Mammary epithelial cell (primary cell): ENCODE measurements at places on chromosomes 1 and 21. TPM values are rescaled to one million over a fixed set of nuclear protein-coding genes. Genes with fewer than 3 reads are reported as not detected.

Gene DNASE2B
- total RNA-seq, result not detected in 2 replicates

- DNase-seq, result no peak
Measured at GRCh38 chr1:53899206-53899628, 5.2 kb downstream of the DIO1 start.

DNA sequence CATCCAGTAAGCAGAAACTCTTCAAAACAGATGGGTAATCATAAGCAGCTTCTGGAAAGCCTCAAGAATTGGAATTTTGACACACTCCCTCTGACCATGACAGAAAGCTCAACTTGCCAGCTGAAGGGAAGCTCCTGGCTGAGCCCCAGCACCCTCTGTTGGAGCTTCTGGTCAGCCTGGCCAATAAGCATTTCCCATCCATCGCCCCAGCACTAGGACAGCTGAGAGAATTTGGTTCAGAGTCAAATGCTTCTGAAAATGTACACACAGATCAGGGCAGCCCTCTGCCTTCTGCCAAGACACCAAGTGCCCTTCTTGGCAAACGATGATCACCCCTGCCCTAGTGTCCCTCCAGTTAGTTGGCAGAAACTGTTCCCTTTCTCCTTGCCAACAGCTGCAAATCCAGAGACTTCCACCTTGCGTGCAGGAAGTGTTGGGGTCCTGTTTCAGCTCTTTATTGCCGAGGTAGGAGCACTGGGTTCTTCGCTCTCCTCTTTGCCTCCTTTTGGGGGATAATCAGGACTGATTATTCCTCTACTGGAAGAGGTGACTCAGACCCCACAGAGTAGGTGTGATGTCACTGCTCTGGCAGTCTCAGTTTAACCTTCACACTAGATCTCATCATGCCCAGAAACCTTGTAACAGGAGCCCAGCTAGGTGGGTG, 11.9 kb downstream of the PIGV start:
- peak; percentile 83 for DNase-seq

- no peak for DNase-seq
Measured at GRCh38 chr1:9764550-9764949, 59.2 kb downstream of the CLSTN1 start.

- no peak for DNase-seq
Measured at GRCh38 chr1:55456971-55457370, 241.8 kb upstream of the USP24 start.

Gene PTGFRN
- 143 TPM for total RNA-seq

- DNase-seq, result no peak
Measured at GRCh38 chr1:32275424-32275823, 16.5 kb upstream of the HDAC1 start.

- DNase-seq, result no peak
Measured at GRCh38 chr1:92743221-92743620, 41.7 kb downstream of the EVI5 start.

- DNase-seq, result no peak
Measured at GRCh38 chr1:33171977-33172813, 9.6 kb downstream of the TRIM62 start.

Gene KPRP
- total RNA-seq, result not detected

DNA sequence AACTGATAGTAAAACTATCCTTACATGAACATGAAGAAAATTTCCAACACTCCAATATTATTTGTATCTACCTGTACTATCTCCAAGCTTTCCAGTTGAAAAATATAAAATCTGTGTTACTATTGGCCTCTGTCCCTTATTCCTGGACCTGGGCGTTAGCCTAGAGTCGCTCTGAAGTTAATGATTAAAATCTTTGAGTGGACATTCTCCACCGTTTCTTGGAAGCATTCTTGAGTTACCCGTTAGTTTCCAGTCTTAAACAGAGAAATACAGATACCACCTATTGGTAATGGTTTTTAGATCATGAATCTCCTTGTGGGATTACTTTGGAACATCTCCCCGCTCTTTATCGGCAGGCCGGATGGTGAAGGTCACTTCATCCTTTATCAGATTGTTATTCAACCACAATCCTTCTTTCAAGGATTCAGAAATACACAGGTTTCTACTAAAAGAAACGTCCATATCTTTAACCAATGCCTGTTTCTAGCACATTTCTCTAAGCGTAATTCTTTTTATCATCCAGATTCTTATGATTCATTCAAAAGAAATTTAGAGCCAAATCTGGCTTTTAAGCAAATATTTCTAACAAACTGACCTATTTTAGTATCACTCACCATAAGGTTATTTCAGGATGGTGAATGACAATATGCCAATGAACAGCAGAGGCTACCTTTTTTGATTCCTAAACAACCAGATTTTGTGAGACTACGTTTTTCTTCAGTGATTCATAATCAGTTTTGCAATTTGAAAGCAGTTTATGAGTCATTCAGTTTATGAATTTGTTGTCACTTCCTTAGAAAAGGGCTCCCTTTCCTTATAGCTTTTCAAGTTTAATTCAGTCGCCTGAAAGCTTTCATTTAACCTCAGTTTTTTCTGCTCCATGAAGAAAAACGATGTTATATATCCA, 70.2 kb upstream of the ERRFI1 start:
- DNase-seq, result peak; percentile 86
